Esophagus mucosa (tissue), 1 donor: ENCODE measurements at places on chromosomes 1 and 21. TPM values are rescaled to one million over a fixed set of nuclear protein-coding genes. Genes with fewer than 3 reads are reported as not detected.

- ATAC-seq, result no peak
These were observed 18.7 kb downstream of the TNFRSF8 start for GRCh38 chr1:12081648-12082396.

DNA sequence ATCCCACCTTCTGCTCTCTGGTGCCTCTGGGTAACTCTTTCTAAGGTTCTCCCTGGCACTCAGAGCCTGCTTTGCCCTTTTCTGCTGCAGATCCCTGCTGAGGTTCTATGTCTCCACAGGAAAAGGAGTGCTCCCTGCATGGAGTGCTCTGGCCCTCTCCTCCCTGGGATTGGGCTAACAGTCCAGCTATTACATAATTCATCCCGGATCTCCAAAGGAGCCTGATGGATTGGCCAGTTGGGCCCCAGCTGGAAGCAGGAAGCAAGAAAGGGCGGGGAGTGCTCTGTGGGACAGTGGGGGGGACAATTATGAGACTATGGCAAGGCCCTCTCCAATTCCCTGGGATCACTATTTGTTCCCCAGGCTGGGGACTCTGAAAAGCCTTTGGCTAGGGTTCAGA, 51.9 kb upstream of the GOLT1A start:
- ATAC-seq, result no peak

- ATAC-seq, result no peak
These were observed 1.7 kb downstream of the TRMT1L start for GRCh38 chr1:185154912-185155513.

DNA sequence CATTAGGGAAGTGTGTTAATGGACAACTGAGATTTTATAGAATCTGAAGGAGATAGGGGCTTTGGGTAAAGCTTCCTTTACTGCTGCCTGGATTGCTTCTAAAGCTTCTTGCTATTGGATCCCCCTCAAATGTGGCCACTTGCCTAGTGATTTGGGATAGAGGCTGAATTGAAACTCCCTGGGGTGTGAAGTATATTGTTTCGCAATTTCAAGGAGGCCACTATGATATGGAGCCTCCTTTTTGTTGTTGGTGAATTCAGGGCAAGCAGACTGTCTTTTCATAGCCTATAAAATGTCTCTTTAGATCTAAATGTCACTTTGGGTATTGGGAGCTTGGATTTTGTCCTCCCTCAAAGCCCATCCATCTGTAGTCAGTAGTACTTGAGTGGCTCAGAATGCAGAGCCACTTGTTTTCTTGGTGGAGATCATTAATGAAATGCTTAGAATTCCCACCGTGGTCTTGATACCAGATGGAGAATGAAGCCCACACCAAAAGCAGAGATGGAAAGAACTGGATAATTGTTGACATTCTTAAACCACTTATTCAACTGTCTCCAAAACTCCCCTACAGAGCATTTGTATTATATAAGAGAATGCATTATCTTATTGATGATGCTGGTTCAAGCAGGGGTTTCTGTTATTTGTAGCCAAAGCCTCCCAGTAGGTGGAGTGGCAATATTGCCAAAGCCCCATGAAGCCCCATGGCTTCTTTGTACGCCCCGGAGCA, 144.3 kb upstream of the KCNE2 start:
- no peak for ATAC-seq

GRCh38 chr1:56036479-56036878, 542.9 kb downstream of the PLPP3 start:
- no peak for ATAC-seq

- ATAC-seq, result no peak
These were observed 42.8 kb upstream of the IL12RB2 start for GRCh38 chr1:67264899-67265298.

DNA sequence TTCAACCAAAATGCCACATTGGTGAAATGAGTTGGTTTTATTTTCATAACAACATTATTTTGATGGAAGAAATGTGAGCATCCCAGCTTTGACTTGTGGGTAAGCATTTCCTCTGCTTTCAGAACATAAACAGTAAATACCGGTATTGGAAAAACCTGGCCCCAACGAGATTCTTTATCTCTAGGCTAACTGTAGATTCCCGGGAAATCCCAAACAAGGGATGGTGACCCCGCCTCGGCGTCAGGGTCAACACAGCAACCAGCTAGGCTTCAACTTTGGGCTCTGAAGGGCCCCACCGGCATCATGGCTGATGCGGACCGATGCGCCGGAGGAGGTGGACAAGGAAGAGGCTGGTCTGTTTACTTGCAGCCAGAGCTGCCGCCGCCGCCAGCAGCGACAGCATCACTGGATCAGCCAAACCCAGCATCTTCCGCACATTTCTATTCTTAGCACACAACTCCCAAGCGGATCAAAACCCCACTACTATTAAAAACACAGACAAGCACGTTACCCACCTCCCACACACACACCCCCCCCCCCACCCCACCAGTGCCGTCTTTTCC, 1.1 kb downstream of the AKT3 start:
- peak; percentile 6 for ATAC-seq

GRCh38 chr1:174358786-174359453, 88.8 kb upstream of the GPR52 start:
- ATAC-seq, result no peak

GRCh38 chr1:14424325-14425002, 174.0 kb upstream of the KAZN start:
- ATAC-seq, result no peak

GRCh38 chr1:235277709-235278108, 50.3 kb downstream of the ARID4B start:
- no peak for ATAC-seq

GRCh38 chr1:10973552-10973951, 38.9 kb upstream of the TARDBP start:
- ATAC-seq, result peak; percentile 23

DNA sequence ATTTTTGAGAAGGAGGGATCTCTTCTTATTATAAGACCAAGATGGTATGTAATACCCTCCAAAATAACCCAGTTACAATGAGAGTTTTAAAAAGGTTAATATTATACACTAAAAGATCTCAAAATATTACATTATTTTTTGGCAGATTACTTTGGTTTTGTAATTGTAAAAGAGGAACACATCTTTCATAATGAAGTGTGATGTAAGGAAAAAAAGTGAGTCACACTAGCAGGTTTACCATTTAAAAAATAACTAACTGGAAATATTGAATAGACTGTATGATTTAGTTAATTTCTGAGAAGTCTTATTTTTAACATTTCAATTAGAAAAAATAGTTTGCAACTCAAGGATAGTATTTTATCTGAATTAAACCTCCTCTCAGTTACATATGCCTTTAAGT, 1.1 kb downstream of the F5 start:
- no peak for ATAC-seq

- ATAC-seq, result no peak
These were observed 20.9 kb upstream of the CCSAP start for GRCh38 chr1:229363723-229364122.

DNA sequence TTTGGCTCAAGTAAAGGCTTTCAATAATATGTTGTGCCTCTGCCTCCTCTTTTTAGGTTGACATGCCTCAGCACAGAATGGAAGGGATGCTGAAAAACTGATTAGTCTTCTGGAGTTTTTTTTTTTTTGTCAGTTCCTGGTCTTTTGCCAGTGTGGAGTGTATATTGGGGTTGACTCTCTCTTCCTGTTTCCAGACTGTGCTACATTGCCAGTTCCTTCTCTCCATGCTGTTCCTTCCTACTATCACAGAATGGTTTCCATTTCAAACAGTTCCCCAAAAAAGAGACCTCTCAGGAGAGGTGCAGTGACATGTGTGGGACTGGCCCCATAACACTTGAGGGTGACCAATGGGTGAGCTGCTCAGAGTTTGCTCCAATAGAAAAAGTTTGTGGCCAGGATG, 101.7 kb upstream of the ETV3 start:
- no peak for ATAC-seq

DNA sequence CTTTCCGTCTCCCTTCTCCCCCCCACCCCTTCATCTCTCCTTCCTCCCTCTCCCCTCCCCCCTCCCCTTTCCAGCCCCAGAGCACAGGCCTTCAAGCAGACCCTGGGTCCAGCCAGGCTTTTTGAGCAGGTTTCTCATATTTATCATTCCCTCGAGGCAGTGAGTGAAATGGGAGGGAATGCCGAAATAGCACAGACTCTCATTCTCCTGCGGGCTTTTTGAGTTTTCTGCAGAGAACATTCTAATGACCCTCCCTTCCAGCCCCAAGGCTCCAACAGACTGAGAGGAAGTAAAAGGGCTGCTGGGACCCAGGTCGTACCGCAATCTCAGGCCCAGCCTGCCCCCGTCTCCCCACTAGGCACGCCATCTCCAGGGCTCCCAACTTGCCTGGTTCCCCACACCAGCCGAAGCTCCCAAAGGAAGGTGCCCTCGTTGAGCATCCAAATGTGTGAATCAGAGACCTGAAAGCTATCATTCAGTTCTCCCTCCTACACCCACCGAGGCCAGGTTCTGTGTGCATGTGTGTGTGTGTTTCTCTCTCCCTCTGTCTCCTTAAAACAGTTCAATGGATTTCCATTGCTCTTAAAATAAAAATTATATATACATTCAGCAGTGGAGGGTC, 22.3 kb downstream of the ACTA1 start:
- no peak for ATAC-seq

DNA sequence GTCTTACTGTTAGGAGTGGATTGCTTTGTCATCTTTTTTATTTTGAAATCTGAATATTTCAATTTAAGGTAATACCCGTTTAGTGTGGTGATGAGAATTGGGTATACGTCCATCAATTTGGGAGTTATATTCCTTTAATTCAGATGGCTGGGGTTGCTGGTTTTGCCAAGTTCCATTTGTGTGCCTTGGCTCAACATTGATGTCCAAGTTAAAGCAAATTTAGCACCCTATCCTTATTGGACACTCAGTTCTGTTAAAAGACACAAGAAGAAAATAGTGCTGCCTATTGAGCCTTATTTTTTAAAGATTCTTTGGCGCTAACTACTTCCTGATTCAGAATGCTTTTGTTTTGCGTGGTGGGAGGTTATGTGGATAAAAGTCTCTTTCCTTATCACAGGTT, 40.6 kb downstream of the CAMTA1 start:
- ATAC-seq, result no peak

- ATAC-seq, result no peak
These were observed 23.5 kb downstream of the CASP9 start for GRCh38 chr1:15500184-15501178.

DNA sequence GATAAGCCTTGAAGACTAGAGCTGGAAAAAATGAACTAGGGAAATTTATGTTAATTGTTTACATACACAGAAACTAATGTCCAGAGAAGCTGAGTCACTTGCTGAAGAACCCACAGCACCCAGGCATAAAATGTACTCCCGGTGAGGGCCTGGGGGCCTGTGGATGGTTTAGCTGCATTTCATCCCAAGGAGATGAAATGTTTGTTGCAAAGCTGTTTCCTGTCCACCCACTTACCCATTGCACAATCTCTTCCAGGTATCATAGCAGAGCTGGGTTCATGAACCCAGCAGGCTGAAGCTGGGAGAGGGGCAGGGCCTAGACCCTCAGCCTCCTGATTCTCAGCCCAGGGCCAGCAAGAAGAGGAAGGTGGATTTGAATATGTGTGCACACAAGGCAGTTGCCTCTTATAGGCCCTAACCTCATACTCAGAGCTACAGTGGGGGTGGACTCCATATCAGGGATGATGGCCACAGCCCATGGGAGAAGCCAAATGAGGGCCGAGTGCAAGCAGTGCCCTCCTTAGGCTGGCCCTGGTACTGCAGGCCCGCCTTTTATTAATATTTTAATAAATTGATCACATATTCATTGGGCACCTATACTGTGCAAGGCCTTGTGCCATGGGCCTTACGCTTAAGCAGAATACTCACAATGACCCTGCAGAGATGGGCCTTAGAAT, 110.8 kb downstream of the LACTBL1 start:
- ATAC-seq, result peak; percentile 52

- ATAC-seq, result peak; percentile 59
These were observed 84.5 kb downstream of the UCHL5 start for GRCh38 chr1:192974701-192975100.

The SLC44A5 gene
- 0.60 TPM for total RNA-seq

The GUCA2A gene
- not detected for total RNA-seq

The DYNLT4 gene
- not detected for total RNA-seq

The APP gene
- 185 TPM for total RNA-seq

The IFI44L gene
- 0.88 TPM for total RNA-seq

The PCP4 gene
- 1.3 TPM for total RNA-seq

The IVL gene
- total RNA-seq, result 145 TPM
